ENCODE measurements at places on chromosomes 2 and 18.
A peak's percentile ranks its signal among the peaks of the same experiment; 100 is the strongest.

DNA sequence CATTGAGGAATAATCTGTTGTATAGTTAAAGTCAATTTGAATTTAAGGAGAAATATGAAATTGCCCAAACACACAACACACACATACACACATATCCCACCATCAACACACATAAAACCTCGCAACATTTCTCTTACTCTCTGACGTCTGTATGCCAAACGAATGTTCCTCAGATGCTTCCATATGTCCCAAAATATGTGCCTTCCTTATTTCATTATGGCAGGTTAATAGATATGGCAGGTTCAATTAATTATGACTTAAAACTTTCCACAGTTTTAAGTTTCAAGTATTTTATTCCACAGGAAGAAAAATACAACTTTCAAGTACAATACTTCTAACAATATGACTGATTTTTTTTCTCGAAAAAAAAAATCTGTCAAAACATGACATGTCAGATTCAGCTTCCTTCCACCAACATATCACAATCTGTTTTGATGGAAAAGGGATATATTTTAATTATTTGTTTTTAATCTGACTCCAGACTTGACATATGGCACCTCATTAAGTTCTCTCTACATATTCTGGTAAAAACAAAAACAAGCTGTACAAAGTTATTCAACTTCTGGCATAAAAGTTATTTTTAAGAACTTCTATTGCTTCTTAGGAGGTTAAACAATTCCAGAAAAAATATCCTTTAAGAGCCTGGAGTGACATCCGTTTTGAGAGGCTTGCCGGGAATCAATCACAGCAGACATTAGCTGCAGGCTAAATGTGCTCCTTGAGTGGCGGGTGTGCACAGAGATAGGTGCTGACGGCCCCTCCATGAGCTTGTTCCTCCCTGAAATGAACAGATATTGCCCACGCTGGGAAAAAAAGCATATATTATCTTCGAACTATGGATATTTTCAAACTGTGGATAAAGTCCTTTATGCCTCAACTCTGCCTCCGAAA lies 812.7 kb downstream of the DCDC2C start:
- no peak for DNase-seq

DNA sequence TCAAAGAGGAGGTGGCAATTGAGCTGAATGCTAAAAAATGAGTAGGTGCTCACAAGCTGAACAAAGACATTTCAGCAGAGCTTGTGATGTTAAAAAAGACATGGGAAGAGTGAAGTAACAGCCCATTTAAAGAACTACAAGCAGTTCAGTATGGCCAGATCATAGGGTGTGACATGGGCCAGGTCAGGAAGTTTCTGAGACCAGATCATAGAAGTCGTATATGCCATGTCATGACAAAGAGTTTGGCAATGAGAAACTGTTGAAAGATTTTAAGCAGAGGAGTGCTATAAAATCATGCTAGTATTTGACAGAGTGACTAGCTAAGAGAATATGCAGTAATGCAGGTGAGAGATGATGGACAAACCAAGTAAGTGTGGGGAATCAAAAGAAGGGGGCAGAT lies 7.3 kb upstream of the PELI1 start:
- no peak for DNase-seq

GRCh38 chr18:72830109-72830508 lies 37.7 kb downstream of the NETO1 start:
- peak; percentile 1 for DNase-seq

DNA sequence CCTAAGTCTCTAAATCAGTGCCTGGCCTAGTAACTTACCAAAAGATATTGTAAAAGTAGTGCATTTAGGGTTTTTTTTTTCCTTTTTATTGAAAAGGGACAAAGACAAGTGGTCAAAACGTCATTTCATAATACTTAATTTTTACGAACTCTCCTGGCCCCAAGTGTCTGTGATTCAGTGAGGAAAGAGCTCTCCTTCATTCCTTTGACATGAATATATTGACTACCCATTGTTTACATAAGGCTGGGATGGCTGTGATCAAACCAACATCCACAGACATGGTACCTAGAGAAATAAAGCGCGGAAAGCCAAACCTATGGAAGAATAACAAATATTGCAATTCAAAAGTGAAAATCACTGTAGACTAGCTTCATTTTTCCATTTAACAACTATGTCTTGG lies 198.4 kb downstream of the BABAM2 start:
- DNase-seq: no peak

DNA sequence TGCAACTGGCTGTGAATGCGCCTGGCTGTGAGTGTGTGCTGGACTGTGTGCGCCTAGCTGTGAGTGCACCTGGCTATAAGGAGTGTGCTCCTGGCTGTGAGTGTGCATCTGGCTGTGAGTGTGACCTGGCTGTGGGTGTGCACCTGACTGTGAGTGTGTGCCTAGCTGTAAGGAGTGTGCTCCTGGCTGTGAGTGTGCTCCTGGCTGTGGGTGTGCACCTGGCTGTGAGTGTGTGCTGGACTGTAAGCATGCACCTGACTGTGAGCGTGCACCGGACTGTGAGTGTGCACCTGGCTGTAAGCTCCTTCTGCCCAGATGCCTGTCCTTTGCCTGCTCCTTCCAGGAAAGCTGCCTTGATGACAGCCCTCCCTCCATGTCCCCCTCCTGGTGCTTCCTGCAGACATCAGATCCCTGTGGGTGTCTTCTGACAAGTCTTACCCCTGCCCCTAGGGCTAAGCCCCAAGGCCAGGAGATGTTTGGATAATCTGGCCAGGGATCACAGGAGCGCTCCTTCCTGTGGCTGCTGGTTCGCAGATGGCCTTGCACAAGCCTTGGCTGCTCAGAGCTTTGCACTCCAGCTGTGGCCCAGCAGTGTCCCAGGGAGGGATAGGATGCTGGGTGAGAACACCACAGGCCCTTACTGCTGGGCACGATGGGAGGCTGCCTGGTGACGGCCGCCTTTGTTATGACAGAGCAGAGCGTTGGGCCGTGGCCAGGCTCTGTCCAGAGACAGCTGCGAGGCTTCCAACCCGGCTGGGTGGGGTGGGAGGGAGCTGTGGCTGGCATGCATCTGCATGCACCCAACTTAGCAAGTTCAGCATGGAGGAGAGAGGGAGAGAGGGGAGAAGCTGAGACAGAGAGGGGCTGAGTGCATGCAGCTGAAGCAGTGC lies 89.9 kb downstream of the GLI2 start:
- no peak for DNase-seq

DNA sequence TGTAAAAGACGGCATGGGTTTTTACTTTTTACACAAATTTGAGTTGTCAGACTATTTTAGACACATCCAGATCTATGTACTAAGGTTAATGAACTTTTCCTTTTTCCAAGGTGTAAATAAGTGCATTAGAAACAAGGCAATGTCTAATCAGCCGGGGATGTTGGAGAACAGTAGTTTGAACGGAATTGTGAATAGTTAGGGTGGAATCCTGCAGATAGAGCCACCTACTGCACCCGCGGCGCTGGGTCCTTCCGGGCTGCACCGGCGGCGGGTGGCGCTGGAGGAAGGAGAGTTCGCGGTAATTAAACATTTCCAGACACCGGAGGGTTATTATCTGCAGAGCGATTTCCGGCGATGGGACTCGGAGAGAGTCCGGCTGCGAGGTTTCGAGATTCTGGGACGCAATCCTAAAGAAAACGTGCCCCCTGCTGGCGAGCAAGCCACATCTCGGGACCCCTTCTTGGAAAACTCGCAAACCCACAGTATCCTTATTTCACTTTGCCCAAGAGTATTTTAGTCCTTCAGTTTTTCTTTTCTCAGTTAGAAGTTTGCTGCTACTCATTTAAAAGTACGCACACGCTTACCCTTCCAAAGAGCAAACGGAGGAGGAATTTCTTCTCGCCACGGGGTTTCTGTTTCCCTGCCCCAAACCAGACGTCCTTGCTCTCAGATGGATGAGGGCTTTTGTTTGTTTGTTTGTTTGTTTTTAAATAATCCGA lies 4.5 kb upstream of the OSR1 start:
- DNase-seq: peak; percentile 41

DNA sequence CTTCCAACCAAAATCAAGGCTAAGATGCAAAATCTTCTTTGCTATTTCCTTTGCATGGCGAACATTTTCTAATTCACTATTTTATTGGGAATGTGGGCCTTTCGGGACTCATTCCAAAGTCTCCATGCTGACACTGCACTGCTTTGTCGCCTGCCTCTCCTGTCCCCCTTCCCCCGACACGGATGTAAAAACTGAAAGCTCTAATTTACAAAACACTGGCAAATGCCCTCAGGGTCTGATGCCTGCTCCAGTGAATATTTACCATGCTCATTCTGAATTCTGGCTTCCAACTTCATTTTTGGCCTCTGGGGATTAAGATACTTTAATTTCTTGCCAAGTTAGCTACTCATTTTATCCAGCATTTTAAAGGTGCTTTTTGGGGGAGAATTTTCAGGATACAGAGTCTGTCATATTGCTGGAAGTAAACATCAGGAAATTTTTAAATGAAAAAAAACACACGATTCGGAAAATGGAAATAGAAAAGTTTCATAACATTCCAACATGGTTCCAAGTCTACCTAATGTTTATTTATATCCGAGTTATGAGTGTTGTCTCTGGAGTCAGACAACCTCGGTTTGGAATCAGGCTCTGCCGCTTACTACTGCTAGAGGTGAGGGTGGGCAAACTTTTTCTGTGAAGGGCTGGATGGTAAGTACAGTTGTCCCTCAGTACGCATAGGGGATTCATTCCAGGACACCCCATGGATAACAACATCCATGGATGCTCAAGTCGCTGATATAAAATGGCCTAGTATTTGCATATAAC lies 14.6 kb upstream of the LTBP1 start:
- no peak for DNase-seq

GRCh38 chr2:173028141-173028540 lies 47.5 kb upstream of the MAP3K20 start:
- no peak for DNase-seq

DNA sequence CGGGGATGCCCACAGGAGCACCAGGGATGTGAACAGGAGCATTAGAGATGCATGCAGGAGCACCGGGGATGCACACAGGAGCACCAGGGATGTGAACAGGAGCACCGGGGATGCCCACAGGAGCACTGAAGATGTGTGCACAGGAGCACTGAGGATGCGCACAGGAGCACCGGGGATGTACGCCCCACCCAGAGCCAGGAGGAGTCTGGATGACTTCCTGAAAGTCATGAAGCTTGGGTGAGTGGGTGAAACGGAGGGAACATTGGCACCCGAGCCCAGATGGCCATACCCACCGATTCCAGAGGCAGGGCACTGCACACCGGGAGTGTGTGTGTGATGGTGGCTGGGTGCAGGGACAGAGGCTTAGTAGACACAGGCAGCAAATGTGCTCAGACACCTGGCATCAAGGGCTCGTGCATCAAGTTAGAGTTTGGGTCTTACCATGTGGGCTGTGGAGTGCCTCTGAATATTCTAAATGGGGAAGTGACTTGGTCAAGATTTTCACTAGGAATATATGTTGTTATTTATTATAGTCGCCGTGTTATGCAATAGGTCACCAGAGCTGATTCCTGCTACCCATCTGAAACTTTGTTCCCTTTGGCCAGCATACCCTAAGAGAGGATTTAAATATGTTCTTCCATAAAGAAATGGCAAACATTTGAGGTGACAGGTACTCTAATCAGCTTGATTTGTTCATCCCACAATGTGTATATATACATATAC lies 365.8 kb upstream of the MYT1L start:
- DNase-seq: no peak

All from activated CD4-positive, alpha-beta T cell treated with anti-CD3 and anti-CD28 coated beads, Interleukin-2, amount 50 U/mL, for 16 hours (primary cell).